Tibial nerve (tissue), 4 donors: ENCODE measurements at places on chromosomes 11 and 22.

DNA sequence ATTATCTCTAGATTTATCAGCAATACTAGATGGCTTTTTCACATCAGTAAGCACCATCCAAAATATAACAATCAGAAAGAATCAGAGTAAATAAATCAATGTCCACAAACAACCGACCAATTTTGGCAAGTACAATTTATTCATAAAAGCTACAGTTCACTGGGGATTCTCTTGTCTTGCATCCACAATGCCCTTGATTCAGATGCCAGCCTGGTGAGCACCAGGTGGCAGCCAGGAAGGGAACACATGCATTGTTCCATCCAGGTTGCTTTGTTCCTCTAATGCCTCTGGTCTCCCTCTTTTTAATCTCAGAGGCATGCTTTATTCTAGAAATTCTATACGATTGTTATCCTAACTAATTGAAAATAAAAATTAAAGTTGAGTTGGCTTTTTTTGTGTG, 242.1 kb upstream of the KIRREL3 start:
- no peak overlapping the region for H3K27ac ChIP-seq
- no peak overlapping the region for H3K4me3 ChIP-seq
- no peaks in the 10 kb centered on the region for H3K36me3 ChIP-seq

GRCh38 chr11:17184882-17185587, 22.8 kb downstream of the PIK3C2A start:
- peaks cover 4% of the 10 kb centered on the region for H3K36me3 ChIP-seq
- no peaks in the 10 kb centered on the region for H3K27me3 ChIP-seq
- H3K4me3 ChIP-seq: no peak overlapping the region
- no peak overlapping the region for H3K27ac ChIP-seq
- H3K4me1 ChIP-seq: no peaks in the 10 kb centered on the region

DNA sequence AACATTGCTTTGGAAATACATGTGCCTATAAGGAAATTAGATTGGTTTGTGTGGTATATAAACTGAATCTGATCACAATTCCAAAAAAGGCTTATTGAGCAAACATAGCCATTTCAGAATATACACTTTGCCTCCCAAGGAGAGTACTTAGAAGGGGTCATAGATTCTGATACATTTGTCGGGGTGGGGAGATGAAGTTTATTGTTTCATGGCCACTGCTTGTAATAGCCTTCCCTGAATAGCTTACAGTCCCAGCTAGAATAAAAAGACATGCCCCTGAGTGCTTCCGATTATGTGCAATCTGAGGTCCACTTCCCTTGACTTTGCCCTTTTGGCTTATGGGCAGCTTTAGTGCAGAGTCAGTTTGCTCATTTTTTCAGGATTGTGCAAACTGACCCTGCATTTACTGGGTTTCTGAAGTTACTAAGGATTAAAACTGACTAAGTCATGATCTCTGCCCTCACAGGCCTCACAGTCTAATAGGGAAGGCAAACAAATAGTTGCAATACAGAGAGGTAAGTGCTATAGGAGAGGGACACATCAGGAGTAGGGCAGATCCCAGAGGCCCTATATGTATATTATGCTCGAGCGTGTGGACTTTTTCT, 184.2 kb downstream of the BLID start:
- H3K27me3 ChIP-seq: no peaks in the 10 kb centered on the region
- no peaks in the 10 kb centered on the region for H3K4me1 ChIP-seq
- no peaks in the 10 kb centered on the region for H3K36me3 ChIP-seq
- H3K4me3 ChIP-seq: no peak overlapping the region

DNA sequence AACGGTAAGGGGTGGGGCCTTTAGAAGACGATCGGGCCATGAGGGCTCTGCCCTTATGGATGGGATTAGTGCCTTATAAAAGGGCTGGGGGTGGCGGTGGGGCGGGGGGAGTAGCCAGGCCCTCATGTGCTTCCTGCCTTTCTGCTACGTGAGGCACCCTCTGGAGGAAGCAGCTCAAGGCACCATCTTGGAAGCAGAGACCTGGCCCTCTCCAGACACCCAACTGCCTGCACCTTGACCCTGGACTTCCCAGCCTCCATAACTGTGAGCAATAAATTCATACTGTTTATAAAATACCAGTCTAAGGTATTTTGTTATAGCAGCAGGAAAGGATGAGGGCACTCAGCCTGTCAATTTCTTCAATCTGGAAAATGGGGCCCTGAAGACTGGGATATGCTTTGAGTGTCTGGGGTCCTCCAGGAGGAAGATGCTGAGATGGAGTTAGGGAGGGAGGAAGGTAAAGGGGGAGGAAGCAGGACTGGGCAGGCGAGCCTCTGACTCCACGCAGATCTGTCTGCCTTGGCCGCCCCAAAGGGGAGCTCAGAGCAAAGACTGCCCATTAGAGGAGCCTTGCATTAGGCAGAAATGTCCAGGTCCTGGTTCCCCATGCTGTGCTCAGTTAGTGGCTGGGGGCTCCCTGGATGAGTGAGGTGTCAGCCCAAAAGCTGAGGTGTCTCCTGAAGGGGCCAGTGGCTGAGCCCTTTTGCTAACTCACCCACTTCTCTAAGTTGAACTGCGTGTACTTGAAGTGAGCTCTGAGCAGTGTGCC, 5.3 kb downstream of the CABP2 start:
- H3K27me3 ChIP-seq: no peaks in the 10 kb centered on the region
- no peaks in the 10 kb centered on the region for H3K4me1 ChIP-seq
- no peak overlapping the region for H3K4me3 ChIP-seq
- DNase-seq: no peak

- no peaks in the 10 kb centered on the region for H3K27me3 ChIP-seq
- DNase-seq: peak; percentile 39
- no peak overlapping the region for H3K27ac ChIP-seq
Measured at GRCh38 chr22:36197065-36197440, 4.6 kb downstream of the APOL4 start.

GRCh38 chr11:84173078-84173477, 886.9 kb upstream of the CCDC90B start:
- DNase-seq: no peak
- no peaks in the 10 kb centered on the region for H3K27me3 ChIP-seq
- peaks cover 3% of the 10 kb centered on the region for H3K4me1 ChIP-seq
- H3K4me3 ChIP-seq: no peak overlapping the region
- no peak overlapping the region for H3K27ac ChIP-seq

DNA sequence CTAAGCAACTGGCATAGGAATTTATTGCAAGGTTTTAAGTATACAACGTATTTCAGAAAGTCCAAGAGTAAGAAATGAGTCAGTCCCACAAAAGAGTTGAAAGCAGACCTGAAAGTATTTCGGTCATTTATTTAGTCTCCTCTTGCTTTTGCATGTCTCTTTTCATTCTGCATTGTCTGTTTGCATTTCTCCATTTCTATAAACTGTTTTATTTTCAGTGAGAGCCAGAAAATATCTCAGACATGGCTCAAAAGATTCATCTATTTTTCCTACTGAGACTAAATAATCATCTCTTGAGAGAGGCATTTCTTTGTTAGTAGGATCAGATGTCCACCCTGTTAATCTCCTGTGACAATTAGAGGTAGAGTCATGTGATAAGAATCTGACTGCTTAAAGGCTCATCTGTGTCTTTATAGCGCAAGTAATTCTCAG, 219.1 kb upstream of the CCDC179 start:
- no peak overlapping the region for H3K4me3 ChIP-seq
- H3K4me1 ChIP-seq: no peaks in the 10 kb centered on the region
- no peaks in the 10 kb centered on the region for H3K27me3 ChIP-seq
- H3K36me3 ChIP-seq: no peaks in the 10 kb centered on the region
- H3K27ac ChIP-seq: no peak overlapping the region
- DNase-seq: no peak

- peaks cover 13% of the 10 kb centered on the region for H3K4me1 ChIP-seq
- no peak for DNase-seq
- no peaks in the 10 kb centered on the region for H3K36me3 ChIP-seq
- H3K27ac ChIP-seq: peak overlapping the region; percentile 71
- H3K27me3 ChIP-seq: no peaks in the 10 kb centered on the region
Measured at GRCh38 chr11:75024068-75024449, 35.3 kb downstream of the NEU3 start.

- H3K4me3 ChIP-seq: no peak overlapping the region
- H3K27me3 ChIP-seq: no peaks in the 10 kb centered on the region
- no peaks in the 10 kb centered on the region for H3K4me1 ChIP-seq
- no peaks in the 10 kb centered on the region for H3K36me3 ChIP-seq
Measured at GRCh38 chr11:2945031-2945756, 16.0 kb upstream of the PHLDA2 start.

- H3K4me3 ChIP-seq: no peak overlapping the region
- peaks cover 10% of the 10 kb centered on the region for H3K4me1 ChIP-seq
- H3K27me3 ChIP-seq: no peaks in the 10 kb centered on the region
- DNase-seq: no peak
- no peaks in the 10 kb centered on the region for H3K36me3 ChIP-seq
- H3K27ac ChIP-seq: no peak overlapping the region
Measured at GRCh38 chr22:43209523-43209890, 22.6 kb upstream of the TTLL12 start.

DNA sequence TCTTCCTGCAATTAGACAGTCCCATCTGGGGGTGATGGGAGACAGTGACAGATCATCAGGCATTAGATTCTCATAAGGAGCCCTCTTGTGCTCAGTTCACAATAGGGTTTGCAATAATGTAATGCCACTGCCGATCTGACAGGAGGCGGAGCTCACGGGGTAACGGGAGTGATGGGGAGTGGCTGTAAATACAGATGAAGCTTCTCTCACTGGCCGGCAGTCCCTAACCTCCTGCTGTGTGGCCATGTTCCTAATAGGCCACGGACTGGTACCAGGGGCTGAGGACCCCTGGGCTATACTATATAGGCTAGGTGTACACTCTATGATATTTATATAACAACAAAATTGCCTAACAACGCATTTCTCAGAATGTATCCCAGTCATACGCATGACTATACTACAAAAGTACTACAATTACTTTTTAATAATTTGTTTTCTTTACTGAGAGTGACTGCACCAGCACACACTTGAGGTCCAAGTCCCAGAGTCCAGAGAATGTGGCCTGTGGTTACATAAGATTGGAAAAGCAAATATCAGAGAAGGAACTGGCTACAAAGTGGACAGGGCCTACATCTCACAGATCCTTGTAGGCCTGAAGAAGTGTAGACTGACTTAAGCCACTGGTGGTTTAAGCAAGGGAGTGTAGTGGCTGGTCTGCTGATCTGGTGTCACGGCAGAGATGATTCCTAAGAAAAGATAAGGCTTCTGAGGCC, 200.0 kb downstream of the LARGE1 start:
- no peak overlapping the region for H3K4me3 ChIP-seq
- H3K36me3 ChIP-seq: no peaks in the 10 kb centered on the region
- H3K27ac ChIP-seq: no peak overlapping the region
- H3K4me1 ChIP-seq: no peaks in the 10 kb centered on the region
- no peaks in the 10 kb centered on the region for H3K27me3 ChIP-seq
- DNase-seq: no peak

- no peaks in the 10 kb centered on the region for H3K4me1 ChIP-seq
- H3K36me3 ChIP-seq: no peaks in the 10 kb centered on the region
- no peak overlapping the region for H3K27ac ChIP-seq
- no peak for DNase-seq
Measured at GRCh38 chr11:13761716-13762115, 93.2 kb downstream of the FAR1 start.

- no peak overlapping the region for H3K27ac ChIP-seq
- no peak overlapping the region for H3K4me3 ChIP-seq
- H3K27me3 ChIP-seq: no peaks in the 10 kb centered on the region
- no peak for DNase-seq
- H3K4me1 ChIP-seq: no peaks in the 10 kb centered on the region
Measured at GRCh38 chr11:111634981-111635705, 32.9 kb downstream of the SIK2 start.

- DNase-seq: no peak
- H3K36me3 ChIP-seq: peaks cover 39% of the 10 kb centered on the region
- no peak overlapping the region for H3K27ac ChIP-seq
- H3K27me3 ChIP-seq: no peaks in the 10 kb centered on the region
Measured at GRCh38 chr11:77728203-77728786, 90.7 kb upstream of the CLNS1A start.

DNA sequence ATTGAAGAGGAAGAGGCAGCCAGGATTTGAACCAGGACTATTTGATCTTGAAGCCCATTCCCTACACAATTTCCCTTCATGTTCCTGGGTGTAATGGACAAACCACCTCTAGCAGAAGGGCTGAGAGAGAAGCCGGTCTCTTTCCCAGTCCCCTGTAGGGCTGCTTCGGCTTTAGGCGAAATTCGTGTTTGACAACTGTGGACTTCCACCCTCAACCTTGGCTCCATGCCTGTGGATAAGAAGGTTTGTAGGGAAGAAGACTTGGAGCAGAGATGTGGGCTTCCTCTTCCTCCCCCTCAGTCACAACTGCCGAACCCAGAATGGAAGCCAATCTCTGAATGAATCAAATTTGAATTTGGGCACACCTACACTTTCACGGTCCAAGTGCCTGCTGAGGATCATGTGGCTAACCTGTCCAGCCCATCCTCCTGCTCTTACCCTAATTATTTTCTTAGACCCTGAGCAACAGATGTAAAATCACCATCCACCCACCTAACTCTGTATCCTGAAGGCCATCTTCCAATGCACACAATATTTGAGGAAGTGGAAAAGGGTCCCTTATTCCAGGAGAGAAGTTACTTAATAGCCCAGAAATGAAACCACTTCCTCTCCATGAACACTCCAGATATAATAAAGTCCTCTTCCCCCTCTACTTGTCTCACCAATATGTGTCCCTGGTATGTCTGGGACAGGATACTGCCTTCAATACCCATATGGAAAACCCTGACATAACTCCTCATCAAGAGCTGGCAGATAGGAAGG, 10.1 kb upstream of the SCN2B start:
- no peak overlapping the region for H3K4me3 ChIP-seq
- no peak for DNase-seq
- H3K27ac ChIP-seq: no peak overlapping the region

- H3K4me3 ChIP-seq: no peak overlapping the region
- H3K36me3 ChIP-seq: no peaks in the 10 kb centered on the region
- no peak overlapping the region for H3K27ac ChIP-seq
- DNase-seq: no peak
- no peaks in the 10 kb centered on the region for H3K4me1 ChIP-seq
- H3K27me3 ChIP-seq: no peaks in the 10 kb centered on the region
Measured at GRCh38 chr11:4454021-4454420, 4.9 kb downstream of the OR52K2 start.

DNA sequence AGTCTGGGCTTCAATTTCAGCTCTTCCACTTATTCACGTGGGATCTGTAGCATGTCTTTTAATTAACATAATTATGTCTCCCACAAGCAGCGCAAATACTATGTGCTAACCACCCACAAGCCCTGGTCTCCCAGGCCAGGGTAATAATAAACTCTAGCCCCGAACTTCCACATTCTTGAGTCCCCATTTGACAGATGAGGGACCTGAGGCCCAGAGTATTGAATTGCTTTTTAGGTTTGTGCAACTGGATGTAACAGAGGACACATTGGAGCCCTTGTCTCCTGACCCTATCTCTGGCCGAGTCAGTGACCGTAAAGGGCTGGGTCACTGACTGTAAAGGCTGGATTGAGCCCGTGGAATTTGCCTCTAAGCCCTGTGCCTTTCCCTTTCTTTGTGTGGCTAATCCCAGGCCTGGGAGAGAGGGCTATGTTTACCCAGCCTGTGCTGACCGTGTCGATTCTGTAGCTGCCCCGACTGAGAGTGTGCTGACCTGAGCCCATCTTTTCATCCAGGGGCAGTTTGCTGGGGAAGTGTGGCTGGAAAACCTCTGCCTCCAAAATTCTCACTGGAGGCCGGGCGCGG, 3.9 kb downstream of the CRYBB2 start:
- H3K36me3 ChIP-seq: no peaks in the 10 kb centered on the region
- no peak overlapping the region for H3K4me3 ChIP-seq
- DNase-seq: no peak
- H3K4me1 ChIP-seq: no peaks in the 10 kb centered on the region
- no peaks in the 10 kb centered on the region for H3K27me3 ChIP-seq
- no peak overlapping the region for H3K27ac ChIP-seq
